ENCODE measurements at places on chromosomes 4 and X. TPM values are rescaled to one million over a fixed set of nuclear protein-coding genes. Genes with fewer than 3 reads are reported as not detected.

- H3K36me3 ChIP-seq = no peaks in the 10 kb centered on the region
- no peak overlapping the region for H3K27ac ChIP-seq
- H3K4me1 ChIP-seq = peaks cover 1% of the 10 kb centered on the region
- H3K4me3 ChIP-seq = no peak overlapping the region
- H3K27me3 ChIP-seq = peaks cover 23% of the 10 kb centered on the region
Measured at GRCh38 chr4:41887821-41888686, 47.2 kb upstream of the TMEM33 start.

TBC1D19 gene
- total RNA-seq = 4.7 TPM

GRCh38 chrX:153642051-153642654, 4.8 kb upstream of the DUSP9 start:
- no peaks in the 10 kb centered on the region for H3K36me3 ChIP-seq
- no peak for DNase-seq
- H3K4me1 ChIP-seq = peaks cover 5% of the 10 kb centered on the region
- no peak overlapping the region for H3K4me3 ChIP-seq
- H3K27me3 ChIP-seq = peaks cover 30% of the 10 kb centered on the region

GRCh38 chrX:122582280-122582974, 601.7 kb upstream of the GRIA3 start:
- DNase-seq = no peak
- no peaks in the 10 kb centered on the region for H3K27me3 ChIP-seq
- no peaks in the 10 kb centered on the region for H3K36me3 ChIP-seq
- no peak overlapping the region for H3K27ac ChIP-seq
- H3K4me1 ChIP-seq = no peaks in the 10 kb centered on the region
- no peak overlapping the region for H3K4me3 ChIP-seq

GRCh38 chrX:121579016-121579760, 531.8 kb downstream of the GLUD2 start:
- H3K27me3 ChIP-seq = no peaks in the 10 kb centered on the region
- H3K36me3 ChIP-seq = no peaks in the 10 kb centered on the region
- DNase-seq = no peak
- no peak overlapping the region for H3K4me3 ChIP-seq
- no peaks in the 10 kb centered on the region for H3K4me1 ChIP-seq

- no peak overlapping the region for H3K4me3 ChIP-seq
- H3K27ac ChIP-seq = no peak overlapping the region
- no peaks in the 10 kb centered on the region for H3K36me3 ChIP-seq
- H3K27me3 ChIP-seq = no peaks in the 10 kb centered on the region
Measured at GRCh38 chrX:96776966-96777365, 92.3 kb downstream of the DIAPH2 start.

All from activated T-helper 1 cell treated with anti-CD3 and anti-CD28 coated beads, Interleukin-12 subunit alpha, Interleukin-12 subunit beta, Interleukin-2, Interleukin-4 antibody, amounts not matched to agents 30 ng/mL and 10 ng/mL and 1 ng/mL, durations not matched to agents 14 hours and 24 hours and 36 hours (primary cell).